Activated CD8-positive, alpha-beta T cell treated with anti-CD3 and anti-CD28 coated beads for 36 hours (primary cell): ENCODE measurements at places on chromosomes 11 and 22.

DNA sequence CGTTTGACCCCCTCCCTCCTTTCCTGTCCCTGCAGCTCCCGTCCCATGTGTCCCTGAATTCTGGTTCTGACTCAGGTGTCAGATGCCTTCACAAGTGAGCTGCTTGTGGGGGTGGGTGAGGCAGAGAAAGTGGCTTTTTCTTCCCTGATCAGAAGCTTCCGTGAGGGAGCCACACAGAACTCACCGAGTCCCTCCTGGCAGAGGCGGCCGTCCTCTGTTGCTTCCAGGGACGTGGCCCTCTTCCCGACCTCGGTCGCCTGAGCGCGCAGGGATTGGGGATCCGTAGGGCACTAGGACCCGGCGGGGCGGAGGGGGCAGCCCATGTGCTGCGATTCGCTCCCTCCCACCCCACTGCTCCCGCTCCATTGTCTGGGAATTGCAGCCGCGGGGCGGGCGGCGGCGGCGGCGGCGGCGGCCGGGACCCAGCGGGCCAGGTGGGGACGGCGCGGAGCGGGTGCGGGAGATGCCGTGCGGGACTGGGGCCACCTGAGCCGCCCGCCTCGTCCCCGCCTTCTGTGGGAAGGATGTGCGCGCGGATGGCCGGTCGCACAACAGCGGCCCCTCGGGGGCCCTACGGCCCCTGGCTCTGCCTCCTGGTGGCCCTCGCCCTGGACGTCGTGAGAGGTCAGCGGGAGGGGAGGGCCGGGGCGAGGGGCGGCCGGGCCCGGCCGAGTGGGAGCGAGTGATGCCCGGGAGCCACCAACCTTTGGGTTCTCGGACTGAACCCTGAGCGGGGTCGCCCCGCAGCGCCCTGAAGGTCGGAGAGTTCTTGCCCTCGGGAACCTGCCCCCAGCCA, at the start of gene TMEM132A:
TMEM132A (plus strand) TSS at position 351 of the 796 bp plus-strand sequence; CDS start at position 525, 174 bp downstream.
- no peak within 1 kb of the TSS for H3K27ac ChIP-seq
- no peak for DNase-seq
- peaks cover 27% of the 10 kb centered on the region for H3K4me1 ChIP-seq
- peaks cover 9% of the 10 kb centered on the region for H3K27me3 ChIP-seq
- H3K36me3 ChIP-seq, result peaks cover 36% of the 10 kb centered on the region

- H3K27me3 ChIP-seq, result peaks cover 16% of the 10 kb centered on the region
- DNase-seq, result no peak
- H3K27ac ChIP-seq, result no peak overlapping the region
- H3K4me3 ChIP-seq, result no peak overlapping the region
- H3K4me1 ChIP-seq, result no peaks in the 10 kb centered on the region
- no peaks in the 10 kb centered on the region for H3K36me3 ChIP-seq
Observed at GRCh38 chr11:119590651-119591351, 138.2 kb downstream of the NECTIN1 start.

DNA sequence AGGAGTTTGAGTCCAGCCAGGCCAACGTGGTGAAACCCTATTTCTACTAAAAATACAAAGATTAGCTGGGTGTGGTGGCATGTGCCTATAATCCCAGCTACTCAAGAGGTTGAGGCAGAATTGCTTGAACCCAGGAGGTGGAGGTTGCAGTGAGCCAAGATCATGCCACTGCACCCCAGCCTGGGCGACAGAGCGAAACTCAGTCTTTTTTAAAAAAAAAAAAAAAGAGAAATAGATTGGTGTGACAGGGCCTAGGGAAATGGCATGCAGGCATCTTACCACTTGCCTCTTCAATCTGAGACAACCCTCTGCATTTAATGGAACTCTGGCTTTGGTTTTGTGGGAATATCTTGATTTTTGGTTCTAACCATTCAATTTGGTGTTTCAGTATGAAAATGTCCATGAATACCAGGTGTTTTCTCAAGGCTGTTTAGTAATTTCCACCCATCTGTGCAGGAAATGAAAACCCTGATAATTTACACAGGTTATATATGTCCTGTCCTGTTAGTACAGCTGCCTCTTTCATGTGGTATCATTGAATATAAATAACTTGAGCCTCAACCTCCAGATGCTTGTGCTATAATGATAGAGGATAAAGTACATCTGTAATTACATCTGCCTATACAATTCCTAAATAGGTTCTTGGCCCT, 8.4 kb downstream of the XBP1 start:
- peak overlapping the region; percentile 69 for H3K27ac ChIP-seq
- peaks cover 54% of the 10 kb centered on the region for H3K4me1 ChIP-seq
- no peaks in the 10 kb centered on the region for H3K27me3 ChIP-seq
- H3K36me3 ChIP-seq, result peaks cover 38% of the 10 kb centered on the region
- DNase-seq, result no peak

GRCh38 chr11:17412488-17413180, 24.2 kb upstream of the KCNJ11 start:
- no peak overlapping the region for H3K4me3 ChIP-seq
- H3K27me3 ChIP-seq, result peaks cover 17% of the 10 kb centered on the region
- no peaks in the 10 kb centered on the region for H3K36me3 ChIP-seq
- no peak for DNase-seq
- peaks cover 9% of the 10 kb centered on the region for H3K4me1 ChIP-seq

GRCh38 chr11:57515332-57516060, at the start of gene SLC43A1:
SLC43A1 (minus strand) TSS chr11:57515702; CDS start chr11:57514111, 1,591 bp downstream.
- peaks cover 9% of the 10 kb centered on the region for H3K36me3 ChIP-seq
- H3K27ac ChIP-seq, result peak within 1 kb of the TSS; percentile 95
- H3K27me3 ChIP-seq, result no peaks in the 10 kb centered on the region

DNA sequence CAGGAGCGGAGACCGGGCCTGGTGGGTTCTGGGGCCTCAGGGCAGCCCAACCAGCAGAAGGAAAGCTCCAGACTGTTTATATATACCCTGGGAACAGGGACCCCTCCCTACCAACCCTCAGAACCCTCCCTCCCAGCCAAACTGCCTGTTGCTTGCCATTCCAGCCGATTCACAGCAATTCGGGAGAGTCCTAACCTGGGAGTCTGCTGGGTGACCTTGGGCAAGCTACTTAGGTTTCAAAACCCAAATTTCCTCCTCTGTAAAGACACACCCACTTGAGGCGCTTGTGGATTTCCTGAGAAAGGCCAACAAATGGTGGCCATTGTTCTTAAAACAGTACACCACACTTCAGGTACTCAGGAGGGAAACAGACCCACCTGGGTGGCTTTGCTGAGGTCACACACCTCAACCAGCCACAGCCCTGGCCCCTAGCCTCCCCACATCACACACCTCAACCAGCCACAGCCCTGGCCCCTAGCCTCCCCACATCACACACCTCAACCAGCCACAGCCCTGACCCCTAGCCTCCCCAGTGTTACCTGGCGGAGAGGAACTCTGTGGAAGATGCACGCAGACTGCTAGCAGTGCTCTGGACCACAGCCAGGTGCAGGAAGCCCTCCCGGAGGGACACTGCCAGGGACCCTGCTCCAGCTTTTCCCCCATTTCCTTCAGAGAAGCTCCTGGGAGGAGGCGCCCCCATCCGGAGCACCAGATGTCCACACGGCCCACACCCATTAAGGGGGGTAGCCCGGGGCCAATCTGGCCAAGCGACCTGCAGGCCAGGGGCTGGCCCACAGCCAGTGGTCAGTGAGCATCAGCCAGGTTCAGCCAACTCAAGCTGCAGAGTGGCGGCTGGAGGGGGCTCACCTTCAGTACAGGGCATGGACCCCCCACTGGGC, 6.2 kb downstream of the SHISA8 start:
- DNase-seq, result no peak
- H3K27me3 ChIP-seq, result peaks cover 29% of the 10 kb centered on the region
- peaks cover 4% of the 10 kb centered on the region for H3K36me3 ChIP-seq
- no peak overlapping the region for H3K4me3 ChIP-seq
- H3K27ac ChIP-seq, result no peak overlapping the region

DNA sequence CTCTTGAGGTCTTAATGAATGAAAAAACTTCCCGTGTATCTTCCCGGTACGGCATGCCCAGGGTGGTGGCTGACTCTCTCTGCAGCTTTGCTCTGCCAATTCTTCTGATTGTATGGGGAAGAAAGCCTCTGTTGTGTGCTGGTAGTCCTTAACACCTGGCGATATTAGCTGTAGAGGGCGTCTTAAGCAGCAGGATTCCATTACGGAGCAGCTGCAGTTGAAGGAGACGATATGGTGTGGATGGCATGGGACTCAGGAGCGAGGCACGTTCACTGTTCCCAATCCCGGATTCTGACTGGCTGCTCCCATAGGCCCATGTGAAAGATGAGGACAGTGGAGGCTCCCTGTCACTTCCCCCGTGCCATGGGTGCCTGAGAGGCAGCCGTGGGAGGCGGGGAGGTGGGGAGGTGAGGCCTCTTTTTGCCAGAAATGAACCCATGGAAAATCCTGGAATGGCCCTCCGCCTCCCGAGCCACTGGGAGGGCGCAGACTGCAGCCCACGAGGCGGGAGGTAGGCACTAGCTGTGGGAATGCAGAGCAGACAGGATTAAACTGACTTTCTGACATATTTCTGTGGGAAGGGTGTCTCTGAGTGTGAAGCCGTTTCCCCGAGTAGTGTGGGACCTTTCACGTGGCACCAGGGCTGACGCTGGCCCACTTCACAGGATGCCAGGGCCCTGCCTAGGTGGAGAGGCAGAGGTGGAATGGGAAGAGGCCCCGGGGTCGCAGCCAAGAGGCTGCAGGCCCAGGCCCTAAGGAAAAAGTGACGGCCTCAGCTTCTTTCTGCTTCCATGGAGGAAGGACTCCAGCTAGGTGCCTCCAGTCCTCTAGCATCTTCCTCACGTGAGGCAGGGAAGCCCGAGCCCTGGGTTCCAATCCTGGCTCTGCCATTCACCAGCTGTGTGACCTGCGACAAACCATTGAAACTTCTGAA, 121.4 kb upstream of the CD82 start:
- peaks cover 21% of the 10 kb centered on the region for H3K27me3 ChIP-seq
- no peaks in the 10 kb centered on the region for H3K36me3 ChIP-seq
- H3K4me3 ChIP-seq, result no peak overlapping the region
- H3K4me1 ChIP-seq, result no peaks in the 10 kb centered on the region

DNA sequence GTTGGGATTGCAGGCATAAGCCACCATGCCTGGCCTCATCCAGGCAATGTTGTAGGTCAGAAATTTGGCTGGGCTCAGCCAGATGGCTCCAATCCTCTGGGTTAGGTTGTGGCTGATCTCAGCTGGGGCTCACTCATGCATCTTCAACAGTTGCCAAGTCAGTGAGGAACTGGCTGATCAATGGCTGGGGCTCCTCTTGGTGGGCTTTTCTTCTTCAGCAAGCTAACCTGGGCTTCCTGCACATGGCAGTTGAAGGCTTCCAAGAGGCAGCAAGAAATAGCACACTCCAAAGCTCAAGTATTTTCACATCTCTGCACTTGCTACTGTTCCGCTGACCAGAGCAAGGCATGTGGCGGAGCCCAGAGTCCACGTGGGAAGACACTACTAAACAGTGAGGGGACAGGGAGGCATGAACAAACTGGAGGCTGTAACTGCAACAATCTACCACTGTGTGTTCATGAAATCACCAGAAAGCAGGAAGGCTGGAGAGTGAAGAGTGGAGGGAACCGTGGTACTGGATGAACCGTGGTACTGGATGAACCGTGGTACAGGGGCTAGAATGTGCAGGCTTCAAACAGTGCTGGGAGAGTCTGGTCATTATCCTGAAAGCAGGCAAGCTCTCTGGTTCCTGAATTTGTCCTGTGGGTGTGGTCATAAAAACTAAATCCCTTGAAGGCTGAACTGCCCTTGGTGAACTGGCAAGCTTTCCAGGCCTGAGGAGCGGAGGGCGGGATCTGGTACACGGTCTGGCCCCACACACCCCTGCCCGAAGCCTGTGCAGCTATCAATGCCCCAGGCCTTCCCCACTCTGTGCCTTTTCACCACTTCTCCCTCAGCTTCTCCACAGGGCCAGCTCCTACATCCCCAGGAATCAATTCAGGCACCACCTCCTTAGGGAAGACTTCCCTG, 20.2 kb downstream of the CHST1 start:
- DNase-seq, result no peak
- no peak overlapping the region for H3K4me3 ChIP-seq
- no peaks in the 10 kb centered on the region for H3K36me3 ChIP-seq

- H3K4me1 ChIP-seq, result peaks cover 3% of the 10 kb centered on the region
- H3K27me3 ChIP-seq, result peaks cover 1% of the 10 kb centered on the region
- no peak for DNase-seq
- no peaks in the 10 kb centered on the region for H3K36me3 ChIP-seq
Observed at GRCh38 chr22:22941831-22942510, 54.4 kb downstream of the IGLL5 start.

- no peaks in the 10 kb centered on the region for H3K4me1 ChIP-seq
- no peaks in the 10 kb centered on the region for H3K27me3 ChIP-seq
- no peak overlapping the region for H3K4me3 ChIP-seq
- H3K27ac ChIP-seq, result no peak overlapping the region
- H3K36me3 ChIP-seq, result peaks cover 11% of the 10 kb centered on the region
Observed at GRCh38 chr11:111733016-111733415, 33.2 kb downstream of the PPP2R1B start.

- peaks cover 12% of the 10 kb centered on the region for H3K4me1 ChIP-seq
- no peak for DNase-seq
- H3K27me3 ChIP-seq, result no peaks in the 10 kb centered on the region
- no peak overlapping the region for H3K27ac ChIP-seq
- peaks cover 20% of the 10 kb centered on the region for H3K36me3 ChIP-seq
Observed at GRCh38 chr11:108895579-108896480, 231.0 kb downstream of the DDX10 start.

DNA sequence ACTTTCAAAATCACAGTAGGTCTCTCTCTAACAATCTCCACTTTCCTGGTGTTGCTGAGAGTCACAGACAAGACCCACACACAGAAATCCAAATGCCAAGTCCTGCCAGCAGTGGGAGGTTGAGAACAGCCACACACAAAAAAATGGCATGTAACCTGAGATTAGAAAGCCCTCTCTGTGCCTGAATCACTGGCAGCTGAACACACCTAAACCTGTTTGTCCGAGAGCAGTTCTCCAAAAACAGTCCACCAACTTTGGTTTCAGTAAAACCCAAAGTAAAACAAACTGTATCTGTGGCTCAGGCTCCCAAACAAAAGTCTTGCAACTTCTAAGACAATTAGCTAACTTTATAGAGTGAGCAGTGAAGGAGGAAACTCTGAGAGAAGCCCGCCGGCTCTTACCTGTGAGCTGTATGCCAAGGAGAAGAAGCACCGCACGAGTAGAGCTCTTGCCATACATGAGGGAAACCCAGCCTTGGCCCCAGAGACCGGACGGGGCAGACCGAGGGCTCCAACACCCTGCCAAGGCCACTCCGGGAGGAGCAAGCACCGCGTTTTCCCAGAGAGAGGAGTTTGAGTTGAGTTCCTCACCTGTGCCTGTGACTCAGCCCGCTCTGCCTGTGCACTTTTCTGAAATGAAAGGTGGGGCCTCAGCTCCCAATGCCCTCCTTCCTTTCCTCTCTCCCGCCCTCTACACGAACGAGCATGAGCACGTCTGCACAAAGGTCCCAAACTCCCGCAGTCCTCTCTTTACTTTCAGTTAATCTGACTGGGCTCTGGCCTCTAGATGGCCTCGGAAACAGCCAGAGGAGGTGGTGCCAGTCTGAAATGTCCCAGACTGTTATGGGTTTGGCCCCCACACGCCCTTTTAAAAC, at the start of gene MPZL2:
MPZL2 (minus strand) TSS at position 603 of the 874 bp plus-strand sequence; CDS start at position 459, 144 bp downstream.
- H3K27ac ChIP-seq, result peak within 1 kb of the TSS; percentile 77
- H3K36me3 ChIP-seq, result peaks cover 42% of the 10 kb centered on the region
- peak; percentile 57 for DNase-seq
- H3K27me3 ChIP-seq, result no peaks in the 10 kb centered on the region
- peak within 1 kb of the TSS; percentile 81 for H3K4me3 ChIP-seq
- peaks cover 56% of the 10 kb centered on the region for H3K4me1 ChIP-seq

- no peak for DNase-seq
- peaks cover 20% of the 10 kb centered on the region for H3K4me1 ChIP-seq
Observed at GRCh38 chr22:17703811-17704210, 65.3 kb downstream of the BCL2L13 start.

GRCh38 chr11:72971192-72971967, 157.2 kb downstream of the ATG16L2 start:
- no peaks in the 10 kb centered on the region for H3K27me3 ChIP-seq
- peaks cover 12% of the 10 kb centered on the region for H3K36me3 ChIP-seq
- H3K27ac ChIP-seq, result no peak overlapping the region
- peaks cover 47% of the 10 kb centered on the region for H3K4me1 ChIP-seq
